Heart right ventricle (tissue), 16 donors: ENCODE measurements at places on chromosomes 3 and 15. TPM values are rescaled to one million over a fixed set of nuclear protein-coding genes. Genes with fewer than 3 reads are reported as not detected.

DNA sequence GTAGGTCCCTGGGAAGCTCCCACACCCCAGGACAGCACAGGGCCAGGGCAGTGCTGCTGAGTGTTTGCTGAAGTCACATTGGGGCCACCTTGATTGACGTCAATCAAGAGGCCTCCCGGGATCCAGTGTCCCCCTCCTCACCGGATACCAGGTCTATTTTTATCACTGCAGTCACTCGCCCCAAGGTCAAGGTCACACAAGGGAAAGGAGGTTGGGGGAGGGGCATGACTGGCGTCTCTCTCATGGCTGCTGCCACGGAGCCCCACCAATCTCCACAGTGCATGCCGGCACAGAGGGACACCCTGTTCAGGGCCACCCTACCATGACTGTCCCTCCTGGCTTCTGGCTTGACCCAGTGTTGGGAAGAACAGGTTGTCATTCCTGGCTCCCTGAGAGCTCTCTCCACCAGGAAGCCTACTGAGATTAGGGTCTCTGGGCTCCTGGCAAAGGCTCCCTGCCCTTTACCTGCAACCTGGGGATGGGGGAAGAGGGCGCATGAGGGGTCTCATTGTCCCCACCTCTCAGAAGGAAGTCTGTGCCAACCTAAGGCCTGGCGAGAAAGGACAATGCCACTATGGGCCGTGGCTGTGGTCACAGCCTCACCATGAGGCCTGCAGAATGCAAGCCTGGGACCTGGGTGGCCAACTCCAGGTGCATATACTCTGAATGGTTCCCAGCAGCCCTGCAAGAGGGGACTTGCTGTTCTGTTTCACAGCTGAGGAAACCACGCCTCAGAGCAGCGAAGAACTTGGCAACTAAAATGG lies 1.5 kb downstream of the MYL3 start:
- H3K4me3 ChIP-seq, result peak overlapping the region; percentile 58
- H3K4me1 ChIP-seq, result peaks cover 2% of the 10 kb centered on the region
- H3K27me3 ChIP-seq, result no peaks in the 10 kb centered on the region
- DNase-seq, result peak; percentile 53
- peak overlapping the region; percentile 94 for H3K27ac ChIP-seq

- no peak for DNase-seq
- H3K4me3 ChIP-seq, result no peak overlapping the region
- peaks cover 97% of the 10 kb centered on the region for H3K4me1 ChIP-seq
Measured at GRCh38 chr15:85625856-85626255, 168.9 kb downstream of the KLHL25 start.

- H3K27me3 ChIP-seq, result no peaks in the 10 kb centered on the region
- H3K4me3 ChIP-seq, result no peak overlapping the region
- no peak for DNase-seq
- H3K36me3 ChIP-seq, result peaks cover 58% of the 10 kb centered on the region
- H3K27ac ChIP-seq, result no peak overlapping the region
Measured at GRCh38 chr3:99856437-99857220, 39.0 kb downstream of the CMSS1 start.

DNA sequence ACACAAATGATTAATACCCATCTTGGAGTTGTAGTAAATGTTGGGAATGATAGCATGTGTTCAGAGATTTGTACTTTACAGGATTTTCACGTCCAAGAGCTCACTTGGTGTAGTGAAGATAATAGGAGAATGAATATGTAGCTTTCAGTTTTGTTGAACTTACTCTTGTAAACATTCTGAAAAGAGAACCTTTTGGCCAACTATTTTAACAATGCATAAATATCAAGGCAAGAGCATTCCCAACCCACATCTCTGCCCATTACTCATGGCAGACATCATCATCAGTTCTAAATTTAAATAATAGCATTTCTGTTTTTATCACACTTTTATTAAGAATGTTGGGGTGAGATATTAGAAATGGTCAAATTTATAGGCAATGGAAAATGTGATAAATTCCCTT lies 465.2 kb upstream of the TPRG1 start:
- H3K4me3 ChIP-seq, result no peak overlapping the region
- H3K27me3 ChIP-seq, result no peaks in the 10 kb centered on the region
- H3K4me1 ChIP-seq, result peaks cover 17% of the 10 kb centered on the region
- H3K27ac ChIP-seq, result no peak overlapping the region

DNA sequence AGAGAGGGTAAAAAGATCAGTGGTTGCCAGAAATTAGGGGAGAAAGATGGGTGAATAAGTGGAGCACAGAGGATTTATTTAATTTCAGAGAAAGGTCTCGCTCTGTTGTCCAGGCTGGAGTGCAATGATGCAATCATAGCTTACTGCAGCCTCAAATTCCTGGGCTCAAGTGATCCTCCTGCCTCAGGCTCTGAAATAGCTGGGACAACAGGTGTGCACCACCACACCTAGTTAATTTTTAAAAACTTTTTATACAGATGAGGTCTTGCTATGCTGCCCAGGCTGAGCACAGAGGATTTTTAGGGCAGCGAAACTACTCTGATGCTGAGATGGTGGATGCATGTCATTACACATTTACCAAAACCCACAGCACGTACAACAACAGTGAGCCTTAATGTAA lies 20.9 kb upstream of the TLE3 start:
- H3K4me1 ChIP-seq, result peaks cover 7% of the 10 kb centered on the region
- no peaks in the 10 kb centered on the region for H3K27me3 ChIP-seq
- no peak overlapping the region for H3K27ac ChIP-seq
- no peak overlapping the region for H3K4me3 ChIP-seq
- no peaks in the 10 kb centered on the region for H3K36me3 ChIP-seq
- DNase-seq, result no peak

DNA sequence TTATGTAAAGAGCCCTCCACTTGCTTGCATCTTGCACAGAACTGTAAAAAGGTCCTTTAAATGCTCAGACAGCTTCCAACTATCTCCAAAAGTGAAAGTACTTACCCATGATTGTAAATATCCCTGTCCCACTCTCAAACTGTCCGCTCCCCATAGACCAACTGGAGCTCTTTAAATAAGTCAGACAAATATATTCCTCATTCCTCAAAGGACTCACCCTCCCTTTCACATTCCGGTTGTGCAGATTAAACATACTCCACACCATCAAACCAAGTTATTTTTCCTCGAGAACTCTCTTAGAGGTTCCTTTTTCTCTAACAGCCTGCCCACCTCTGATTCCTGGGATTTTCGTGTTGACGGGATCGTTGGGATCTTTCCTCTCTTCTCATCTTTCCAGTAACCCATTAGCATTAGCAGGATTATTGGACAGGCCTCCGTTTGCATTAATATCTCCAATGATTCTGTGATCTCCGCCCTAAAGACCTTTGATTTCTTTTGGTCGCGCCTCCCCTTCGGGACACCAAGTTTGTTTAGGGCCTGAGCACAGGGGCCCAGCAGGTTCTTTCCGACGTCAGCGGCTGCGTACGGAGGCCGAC lies 763 bp downstream of the GOLGB1 start:
- no peaks in the 10 kb centered on the region for H3K27me3 ChIP-seq
- H3K36me3 ChIP-seq, result no peaks in the 10 kb centered on the region
- DNase-seq, result no peak
- peak overlapping the region; percentile 85 for H3K4me3 ChIP-seq

- DNase-seq, result peak; percentile 16
- H3K4me1 ChIP-seq, result peaks cover 41% of the 10 kb centered on the region
- H3K4me3 ChIP-seq, result peak within 1 kb of the TSS; percentile 23
- H3K36me3 ChIP-seq, result no peaks in the 10 kb centered on the region
Measured at GRCh38 chr15:52790169-52790708, at the start of gene ONECUT1. Gene ONECUT1 (minus strand): TSS chr15:52790336. CDS start chr15:52789884, 452 bp downstream.

GRCh38 chr15:76501726-76502125 lies 165.2 kb downstream of the ISL2 start:
- DNase-seq, result no peak
- no peaks in the 10 kb centered on the region for H3K36me3 ChIP-seq
- no peak overlapping the region for H3K27ac ChIP-seq
- no peaks in the 10 kb centered on the region for H3K27me3 ChIP-seq
- H3K4me1 ChIP-seq, result no peaks in the 10 kb centered on the region

ATR gene
- 12.2 TPM for total RNA-seq

LRTM1 gene
- total RNA-seq, result not detected

GOLGA8T gene
- 0.13 TPM for total RNA-seq

IGF2BP2 gene
- total RNA-seq, result 17.0 TPM
